ENCODE measurements at places on chromosomes 1 and 21.
A peak's percentile ranks its signal among the peaks of the same experiment; 100 is the strongest.

DNA sequence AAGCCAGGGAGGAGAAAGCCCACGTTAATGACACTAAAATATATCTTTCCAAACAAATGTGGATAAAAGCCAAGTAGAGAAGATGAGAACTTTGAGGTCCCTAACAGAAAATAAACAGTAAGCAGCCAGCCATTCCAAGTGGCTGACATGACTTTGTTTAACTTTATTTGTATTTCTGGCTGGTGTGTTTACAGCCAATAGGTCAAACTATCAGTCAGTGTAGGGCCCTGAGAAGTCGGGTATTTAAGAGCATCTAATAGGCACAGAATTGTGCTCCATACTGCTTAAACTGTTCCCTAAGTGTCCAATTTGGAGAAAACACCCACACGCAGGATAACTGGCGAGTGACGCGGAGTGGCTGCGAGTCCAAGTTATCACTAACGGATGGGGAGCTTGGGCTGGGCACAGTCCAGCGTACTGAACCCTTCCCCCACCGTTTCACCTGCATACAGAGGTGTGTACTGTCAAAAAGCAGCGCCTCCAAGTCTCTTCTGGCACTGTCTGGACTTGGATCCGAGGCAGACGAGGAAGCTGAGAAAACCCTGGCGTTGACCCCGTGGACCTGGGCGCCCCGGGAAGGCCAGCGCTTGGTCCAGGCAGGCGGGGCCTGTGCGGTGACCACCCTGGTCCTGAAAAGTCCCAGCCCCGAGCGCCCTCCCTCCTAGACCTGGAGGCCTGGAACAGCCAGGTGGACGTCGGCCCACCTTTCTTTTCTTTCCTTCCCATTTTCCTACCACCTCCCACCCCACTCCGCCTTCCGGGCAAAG lies 662 bp upstream of the LGALS8 start:
- no peak for DNase-seq

DNA sequence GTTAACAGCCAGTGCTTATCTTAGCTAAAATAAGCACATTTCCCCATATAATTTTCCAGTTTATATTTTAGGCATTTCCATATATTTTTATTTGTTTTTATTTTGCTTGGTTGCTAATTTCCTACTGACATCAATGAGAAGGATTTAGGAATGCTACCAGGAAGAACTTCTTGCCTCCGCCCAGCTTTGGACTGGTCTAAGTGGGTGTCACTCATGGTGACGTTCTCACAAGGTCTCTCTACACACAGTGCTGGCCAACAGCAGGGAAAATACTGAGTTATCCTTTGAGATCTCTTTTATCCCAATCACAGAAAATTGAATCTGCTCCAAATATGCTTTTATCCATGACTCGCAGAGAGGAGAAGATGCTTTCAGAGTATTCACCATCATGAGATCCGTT lies 13.2 kb downstream of the MX1 start:
- DNase-seq, result no peak

DNA sequence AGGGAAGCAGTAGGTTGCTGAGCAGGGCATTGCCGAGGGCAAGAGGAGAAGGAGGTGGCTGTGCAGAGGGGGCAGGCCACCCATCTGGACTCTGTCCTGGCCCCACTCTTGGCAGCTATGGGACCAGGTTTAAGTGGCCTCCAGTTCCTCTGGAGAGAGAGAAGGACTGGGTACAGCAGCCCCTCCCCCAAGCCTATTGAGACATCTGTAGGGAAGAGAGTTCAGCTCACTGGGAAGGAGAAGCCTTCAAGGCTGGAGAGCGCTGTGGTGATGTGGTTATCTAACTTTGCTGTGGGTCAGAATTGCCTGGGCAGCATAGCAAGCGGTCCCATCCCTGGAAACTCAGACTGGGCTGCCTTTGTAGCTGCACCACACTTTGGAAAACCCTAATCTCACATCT lies 93.9 kb downstream of the KCNJ15 start:
- DNase-seq, result no peak

DNA sequence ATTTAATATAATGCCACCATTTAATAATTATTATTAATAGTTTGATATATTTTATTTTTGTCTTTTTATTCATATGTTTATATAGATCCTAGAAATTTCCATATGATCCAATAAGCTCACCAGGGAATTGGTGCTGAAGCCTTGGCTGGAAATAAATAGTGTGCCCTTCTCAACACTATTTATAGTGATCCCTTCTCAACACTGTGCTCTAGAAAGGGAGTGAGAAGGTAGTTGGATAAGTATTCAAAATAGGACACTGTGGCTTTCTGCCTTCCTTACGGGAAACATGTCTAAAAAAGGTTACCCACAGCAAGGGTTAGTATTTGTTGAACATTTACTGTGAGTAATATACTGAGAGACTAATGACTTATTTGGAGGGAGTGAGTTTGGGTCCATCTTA lies 496.1 kb downstream of the NEGR1 start:
- DNase-seq, result no peak

DNA sequence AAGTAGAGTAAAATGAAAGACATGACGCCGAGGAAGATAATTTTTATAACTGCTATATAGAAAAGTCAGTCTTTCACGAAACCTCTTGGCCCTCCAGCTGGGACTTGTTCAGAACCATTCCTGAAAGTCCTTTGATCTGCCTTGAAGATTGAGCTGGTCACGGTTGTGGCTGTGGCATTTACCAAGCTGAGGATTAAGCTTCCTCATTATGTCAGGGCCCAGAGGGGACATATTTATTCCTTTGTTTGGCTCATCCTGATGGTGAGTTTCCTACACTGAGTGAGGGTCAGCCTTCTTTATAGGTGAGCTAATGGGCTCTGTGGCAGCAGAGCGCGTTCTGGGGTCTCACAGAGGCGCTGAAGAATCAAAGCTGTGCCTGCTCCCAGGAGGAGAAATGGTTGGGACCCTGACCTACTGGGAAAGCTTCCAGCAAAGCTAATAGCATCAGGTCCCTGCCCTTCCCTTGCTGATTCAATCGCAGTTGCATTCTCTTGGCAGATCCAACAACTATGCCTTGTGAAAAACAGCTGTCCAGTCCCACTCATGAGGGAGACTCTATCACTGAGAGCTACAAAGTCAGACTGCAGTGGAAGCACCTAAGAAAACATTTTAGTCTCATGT lies 43.2 kb upstream of the PBX1 start:
- DNase-seq, result no peak

DNA sequence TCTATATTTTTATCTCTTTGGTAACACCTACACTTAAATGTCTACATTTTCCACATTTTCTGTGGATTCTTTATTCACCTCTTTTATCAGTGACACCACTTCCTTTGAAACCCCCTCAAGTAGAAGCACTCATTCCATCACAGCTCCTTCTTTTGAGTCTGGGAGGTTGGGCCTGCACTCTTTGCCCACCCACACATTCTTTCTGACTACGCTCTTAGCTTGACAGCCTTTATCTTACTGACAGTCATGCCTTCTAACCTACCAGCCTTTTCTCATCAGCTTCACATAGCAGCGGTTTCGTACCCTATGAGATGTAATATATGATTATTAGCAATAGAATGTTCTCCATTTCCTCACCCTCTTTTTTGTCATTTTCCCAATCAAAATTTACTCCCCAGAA lies 151.9 kb downstream of the TNFSF18 start:
- DNase-seq, result peak; percentile 95

DNA sequence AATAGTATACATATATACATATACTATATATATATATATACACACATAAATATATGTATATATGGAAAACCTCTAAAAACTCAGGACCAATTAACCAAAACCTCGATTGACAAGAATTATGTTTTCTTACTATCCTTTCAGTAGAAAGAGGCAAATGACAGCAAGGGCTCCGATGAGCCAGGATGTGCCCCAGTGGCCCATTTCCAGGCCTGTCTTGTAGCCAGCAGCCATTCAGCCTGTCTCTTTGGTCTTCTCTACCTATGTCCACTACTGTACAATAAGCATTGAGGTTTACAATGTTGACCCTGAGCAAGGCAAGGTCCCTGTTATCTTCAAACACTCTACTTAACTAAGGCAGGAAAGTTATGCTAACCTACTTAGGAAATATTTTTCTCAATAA lies 9.8 kb downstream of the KCNA2 start:
- no peak for DNase-seq

DNA sequence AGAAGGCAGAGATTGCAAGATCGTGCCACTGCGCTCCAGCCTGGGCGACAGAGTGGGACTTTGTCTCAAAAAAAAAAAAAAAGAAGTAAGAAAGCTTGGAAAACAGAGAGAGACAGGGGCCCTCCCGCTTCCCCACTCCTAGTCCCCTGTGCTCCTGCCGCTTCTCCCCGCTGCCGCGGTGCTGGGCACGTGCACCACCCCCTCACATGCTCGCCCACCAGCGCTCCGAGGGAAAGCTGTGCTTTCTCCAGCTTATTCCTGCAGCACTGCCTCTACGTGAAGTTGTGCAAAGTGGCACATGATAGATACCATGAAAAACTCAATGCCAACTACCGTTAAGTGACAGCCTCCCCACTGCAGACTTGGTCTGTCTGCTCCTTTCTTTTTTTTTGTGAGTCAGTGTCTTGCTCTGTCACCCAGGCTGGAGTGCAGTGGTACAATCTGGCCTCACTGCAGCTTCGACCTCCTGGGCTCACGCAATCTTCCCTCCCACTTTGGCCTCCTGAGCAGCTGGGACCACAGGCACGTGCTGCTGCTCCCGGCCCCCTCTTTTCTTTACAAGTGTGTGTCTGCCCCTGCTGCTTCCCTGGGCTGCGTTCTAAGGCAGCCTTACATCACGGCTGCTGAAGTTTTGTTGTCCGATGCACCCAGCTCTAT lies 15.4 kb downstream of the SLX9 start:
- DNase-seq, result peak; percentile 63

DNA sequence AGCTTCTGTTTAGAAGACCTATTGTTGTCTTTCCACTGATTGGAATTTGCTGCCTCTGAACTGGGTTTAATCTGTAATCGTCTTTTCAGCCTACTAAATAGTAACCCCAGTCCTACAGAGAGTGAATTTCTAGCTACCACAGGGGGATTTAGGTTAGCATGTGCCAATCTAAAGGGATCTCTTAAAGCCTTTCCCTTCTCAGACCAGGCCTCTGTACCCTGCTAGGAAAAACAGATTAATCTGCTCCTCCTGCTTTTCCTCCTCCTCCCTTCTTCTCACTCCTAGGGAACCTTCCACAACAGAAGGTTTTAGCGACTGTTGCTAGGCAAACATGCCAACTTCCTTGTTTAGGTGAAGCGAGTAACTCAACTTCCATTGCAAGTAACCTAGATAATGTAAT lies 1.3 kb upstream of the RC3H1 start:
- peak; percentile 23 for DNase-seq

Measured in brain microvascular endothelial cell (primary cell).